ENCODE measurements at places on chromosomes 3 and 15. TPM values are rescaled to one million over a fixed set of nuclear protein-coding genes. Genes with fewer than 3 reads are reported as not detected.

The LRRC2 gene
- not detected for total RNA-seq

The SERINC4 gene
- total RNA-seq, result 0.08 TPM

The RBM15B gene
- total RNA-seq, result 17.4 TPM

The NANOGP8 gene
- total RNA-seq, result not detected

The ZCWPW2 gene
- total RNA-seq, result 0.25 TPM

The TTLL13 gene
- total RNA-seq, result 0.14 TPM

The BFSP2 gene
- not detected for total RNA-seq

The ELP6 gene
- 27.1 TPM for total RNA-seq

The AHSG gene
- 0.13 TPM for total RNA-seq

The THPO gene
- not detected for total RNA-seq

The SLC9C1 gene
- not detected for total RNA-seq

The LEKR1 gene
- 0.63 TPM for total RNA-seq

The SLCO3A1 gene
- 20.6 TPM for total RNA-seq

The CHL1 gene
- total RNA-seq, result not detected

The PARP3 gene
- total RNA-seq, result 11.0 TPM

The ANP32A gene
- total RNA-seq, result 261 TPM

The DPPA2 gene
- total RNA-seq, result not detected

The GP5 gene
- not detected for total RNA-seq

The TMEM212 gene
- not detected for total RNA-seq

The CLDN1 gene
- 19.6 TPM for total RNA-seq

The TMEM45A gene
- total RNA-seq, result 2.2 TPM

The PRSS50 gene
- total RNA-seq, result not detected

The RASGRF1 gene
- total RNA-seq, result 0.34 TPM

The FBXW12 gene
- not detected for total RNA-seq

The CCR1 gene
- not detected for total RNA-seq

The SKOR1 gene
- total RNA-seq, result 0.05 TPM

The RAD54L2 gene
- total RNA-seq, result 3.5 TPM

The STRC gene
- total RNA-seq, result not detected

The RARB gene
- total RNA-seq, result 9.5 TPM

The GABRG3 gene
- 0.62 TPM for total RNA-seq

The TNFAIP8L3 gene
- total RNA-seq, result 34.7 TPM

The ARPIN gene
- 12.5 TPM for total RNA-seq

The MCTP2 gene
- not detected for total RNA-seq

The WNT7A gene
- total RNA-seq, result 0.03 TPM

The NEO1 gene
- total RNA-seq, result 31.1 TPM

The PRTG gene
- total RNA-seq, result 10.8 TPM

The CHRD gene
- total RNA-seq, result 0.35 TPM

The LTF gene
- total RNA-seq, result not detected

The SAMMSON gene
- total RNA-seq, result not detected

The GOLGA8S gene
- total RNA-seq, result 0.08 TPM

The NOX5 gene
- 0.13 TPM for total RNA-seq

The PROK2 gene
- not detected for total RNA-seq

The SLC22A13 gene
- not detected for total RNA-seq

The MNS1 gene
- 2.6 TPM for total RNA-seq

The GOLGA6L4 gene
- total RNA-seq, result 1.2 TPM

The CYP1A2 gene
- total RNA-seq, result not detected

The USF3 gene
- total RNA-seq, result 2.9 TPM

The HES1 gene
- total RNA-seq, result 11.5 TPM

The COL7A1 gene
- total RNA-seq, result 147 TPM

The ENTPD3 gene
- 0.03 TPM for total RNA-seq

The KY gene
- 0.20 TPM for total RNA-seq

All from A549 treated with Hydrocortisone at 1 μM for 4 hours (cell line).